ENCODE measurements at places on chromosomes 12 and 14.
A peak's percentile ranks its signal among the peaks of the same experiment; 100 is the strongest.

DNA sequence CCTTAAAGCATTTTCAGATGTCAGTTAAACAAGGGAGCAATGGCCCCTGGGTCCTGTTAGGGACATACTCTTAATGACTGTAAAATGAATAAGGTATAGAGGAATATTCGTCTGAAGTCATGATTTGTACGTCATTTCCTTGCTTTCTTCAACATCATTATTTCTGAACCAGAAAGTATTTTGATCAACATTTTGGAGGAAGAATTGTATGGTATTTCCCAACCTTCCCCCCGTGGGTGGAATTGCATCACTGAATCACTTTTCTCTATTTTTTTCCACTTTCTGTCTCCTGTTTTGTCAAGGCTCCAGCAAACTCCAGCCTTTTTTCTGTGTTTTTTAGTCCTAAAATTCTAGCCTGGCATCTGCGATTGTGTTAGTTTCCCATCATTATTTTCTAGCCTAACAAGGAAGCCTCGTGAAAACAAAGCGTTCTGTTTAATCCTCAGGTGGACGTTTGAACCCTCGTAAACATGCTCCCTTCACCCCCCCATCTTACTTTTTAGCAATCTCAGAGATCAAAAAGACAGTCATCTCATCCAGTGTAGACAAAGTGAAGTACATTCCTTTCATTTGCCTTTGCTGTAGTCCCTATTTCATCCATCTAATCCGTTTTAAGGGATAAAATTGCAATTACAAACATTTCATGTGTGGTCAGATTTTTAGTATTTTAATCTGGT, 62.3 kb downstream of the ETV6 start:
- no peak for DNase-seq

GRCh38 chr14:72780751-72781150, 113.2 kb downstream of the DPF3 start:
- no peak for DNase-seq

DNA sequence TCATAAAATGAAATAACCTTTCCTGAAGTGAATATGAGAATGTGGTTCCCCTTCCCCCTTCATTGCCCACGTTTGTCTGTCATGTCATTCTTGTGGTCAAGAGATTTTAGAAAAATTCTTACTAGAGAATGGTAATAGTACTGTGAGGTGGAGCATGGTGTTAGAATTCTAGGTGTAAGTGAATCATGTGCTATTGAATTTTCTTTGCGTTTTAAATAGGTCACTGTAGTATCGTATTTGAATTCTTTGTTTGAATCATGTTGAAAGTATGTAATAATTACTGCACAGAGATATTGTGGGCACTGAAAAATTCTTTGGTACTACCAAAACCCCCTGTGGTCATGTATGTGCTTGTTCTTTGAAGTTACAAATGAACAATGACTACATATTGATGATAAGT, 49.9 kb downstream of the FUT8 start:
- no peak for DNase-seq

- DNase-seq = no peak
Observed at GRCh38 chr12:59847127-59847526, 251.3 kb downstream of the SLC16A7 start.

DNA sequence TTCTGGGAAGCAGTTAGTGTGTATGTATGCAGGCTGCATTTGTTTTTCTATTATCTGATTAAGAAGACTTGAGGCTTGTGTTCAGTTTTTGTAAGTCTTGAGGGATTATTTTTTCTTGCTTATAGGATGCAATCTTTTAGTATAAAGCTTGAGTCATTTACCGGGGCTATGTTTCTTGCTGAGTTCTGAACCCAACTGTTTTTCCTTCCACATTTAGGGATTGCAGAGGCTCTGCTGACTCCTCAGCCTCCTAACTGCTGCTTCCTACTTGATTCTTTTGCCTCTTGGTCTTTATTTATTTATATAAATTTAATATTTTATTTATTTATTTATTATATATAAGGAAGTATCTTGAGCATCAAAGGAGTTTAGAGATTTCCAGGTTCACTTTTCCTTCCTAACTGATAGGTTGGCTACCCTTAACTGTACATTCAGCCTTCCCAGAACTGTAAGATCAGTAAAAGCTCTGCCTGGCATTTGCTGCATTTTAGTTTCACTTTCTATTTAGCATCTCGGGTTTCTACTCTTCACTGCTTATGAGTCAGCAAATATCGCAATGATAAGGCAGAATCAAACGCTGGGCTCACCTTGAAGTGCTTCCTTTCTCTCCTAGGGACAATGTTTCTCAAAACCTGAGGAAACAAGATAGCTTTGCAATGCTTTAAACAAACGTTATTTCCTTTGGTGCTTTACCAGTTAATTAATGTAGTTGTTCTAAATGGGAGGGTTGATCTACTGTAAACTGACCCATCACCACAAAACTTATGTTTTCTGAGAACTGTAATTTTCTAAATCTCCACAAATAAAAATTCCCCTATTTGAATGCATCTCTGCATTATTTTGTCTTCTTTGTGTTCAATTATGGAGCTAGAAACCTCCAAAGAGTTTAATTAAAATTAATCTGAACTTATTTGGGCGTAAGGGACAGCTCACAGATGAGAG, 1183.7 kb upstream of the TMEM132C start:
- DNase-seq = peak; percentile 61

GRCh38 chr12:2297658-2298057, 244.9 kb downstream of the CACNA1C start:
- DNase-seq = no peak

DNA sequence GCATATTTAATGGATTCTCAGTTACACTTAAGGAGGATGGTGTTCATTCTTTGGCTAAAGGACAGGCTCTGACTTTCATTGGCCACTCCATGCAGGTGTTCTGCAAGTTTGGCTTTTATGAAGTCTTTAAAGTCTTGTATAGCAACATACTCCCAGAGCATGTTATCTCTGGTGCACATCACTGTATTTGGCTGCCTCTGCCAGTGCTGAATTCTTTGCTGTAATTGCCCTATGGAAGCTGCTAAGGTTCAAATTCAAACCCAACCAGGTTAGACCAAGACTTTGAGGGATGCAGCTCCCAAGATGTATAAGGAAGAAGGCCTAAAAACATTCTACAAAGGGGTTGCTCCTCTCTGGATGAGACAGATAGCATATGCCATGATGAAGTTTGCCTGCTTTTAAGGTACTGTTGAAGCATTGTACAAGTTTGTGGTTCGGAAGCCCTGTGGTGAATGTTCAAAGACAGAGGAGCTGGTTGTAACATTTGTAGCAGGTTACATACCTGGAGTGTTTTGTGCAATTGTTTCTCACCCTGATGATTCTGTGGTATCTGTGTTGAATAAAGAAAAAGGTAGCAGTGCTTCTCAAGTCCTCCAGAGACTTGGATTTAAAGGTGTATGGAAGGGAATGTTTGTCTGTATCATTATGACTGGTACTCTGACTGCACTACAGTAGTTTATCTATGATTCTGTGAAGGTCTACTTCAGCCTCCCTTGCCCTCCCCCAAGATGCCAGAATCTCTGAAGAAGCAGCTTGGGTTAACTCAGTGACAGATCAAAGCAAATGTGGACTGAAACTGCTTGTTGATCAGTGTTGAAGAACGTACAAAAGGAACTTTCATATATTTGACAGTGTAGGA, 19.4 kb downstream of the TMEM116 start:
- no peak for DNase-seq

GRCh38 chr14:38197001-38197783, 10.5 kb upstream of the SSTR1 start:
- peak; percentile 23 for DNase-seq

GRCh38 chr12:40253936-40254335, 29.1 kb downstream of the LRRK2 start:
- no peak for DNase-seq

DNA sequence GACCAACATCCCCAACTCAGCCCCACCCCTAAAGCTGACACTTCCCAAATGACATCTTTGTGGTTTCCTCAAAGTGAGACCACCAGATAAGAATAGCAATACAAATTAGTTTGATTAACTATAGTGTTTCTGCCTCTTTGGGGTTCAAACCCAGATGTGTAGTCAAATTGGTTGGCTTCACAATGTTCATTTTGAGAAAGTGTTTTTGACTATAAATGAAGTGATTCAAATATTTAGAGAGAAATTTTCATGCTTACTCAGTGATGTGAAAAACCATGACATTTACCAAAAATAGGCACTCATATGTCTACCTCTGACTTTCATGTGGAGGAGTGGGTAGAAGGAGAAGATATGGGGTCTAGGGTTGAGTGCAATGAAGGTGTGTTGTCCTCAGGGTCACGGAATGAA, 218.4 kb downstream of the BCAT1 start:
- no peak for DNase-seq

GRCh38 chr12:52119398-52120254, 40.1 kb downstream of the SMIM41 start:
- peak; percentile 95 for DNase-seq

GRCh38 chr12:113650476-113650875, 178.8 kb upstream of the LHX5 start:
- DNase-seq = no peak

- no peak for DNase-seq
Observed at GRCh38 chr14:49961270-49962222, 68.7 kb downstream of the ARF6 start.

DNA sequence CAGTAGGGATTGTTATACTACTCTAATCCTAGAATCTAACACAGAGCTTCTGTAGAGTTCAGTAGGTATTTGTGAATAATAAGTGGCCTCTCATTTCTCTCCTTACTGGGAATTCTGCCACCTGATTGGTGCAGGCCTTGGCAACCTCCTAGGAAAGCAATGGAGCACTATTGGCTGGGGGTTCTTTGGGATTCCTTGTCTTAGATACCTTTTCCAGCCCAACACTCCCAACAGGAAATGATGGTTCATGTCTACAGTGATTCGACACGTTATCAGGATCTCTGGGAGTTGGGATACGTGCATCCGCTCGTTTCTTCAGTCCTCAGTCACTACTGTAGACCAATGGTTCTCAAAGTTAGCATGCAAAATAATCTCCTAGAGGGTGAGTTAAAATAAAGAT, 67.4 kb downstream of the ELK3 start:
- DNase-seq = no peak

DNA sequence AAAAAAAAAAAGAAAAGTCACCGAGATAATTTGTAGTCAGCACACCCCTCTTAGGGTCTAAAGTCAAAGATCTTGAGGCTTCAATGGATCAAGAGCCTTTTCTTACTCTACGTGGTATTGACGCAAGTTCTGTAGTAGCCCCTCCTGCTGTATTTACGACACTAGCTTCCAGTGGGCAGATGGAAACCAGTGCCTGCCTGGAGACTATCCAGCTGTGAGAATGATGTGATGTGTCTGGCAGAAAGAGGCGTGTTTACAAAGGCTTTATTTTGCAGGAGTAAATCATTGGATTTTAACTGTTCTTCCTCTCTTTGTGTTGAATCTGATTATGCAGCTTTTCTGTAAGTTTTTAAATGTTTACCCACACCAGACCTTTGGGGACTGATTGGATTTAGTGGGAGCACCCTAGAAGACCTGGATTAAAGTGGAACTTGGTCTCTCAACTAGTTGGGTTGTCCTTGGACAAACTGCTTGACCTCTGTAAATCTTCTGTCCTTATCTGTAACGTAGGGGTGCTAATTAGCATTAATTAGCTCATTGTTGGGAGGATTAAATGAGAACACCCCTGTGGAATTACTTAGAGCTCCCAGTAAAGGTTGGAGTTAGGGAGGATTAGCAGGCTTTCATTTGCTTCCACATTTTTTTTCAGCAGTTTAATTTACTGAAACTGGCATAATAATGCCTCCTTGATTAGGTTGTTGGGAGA, 72.4 kb downstream of the RASSF3 start:
- peak; percentile 56 for DNase-seq

GRCh38 chr12:110846615-110847566, at the start of gene CCDC63:
CCDC63 (plus strand) TSS chr12:110846987; CDS start chr12:110852955, 5,968 bp downstream.
- peak; percentile 87 for DNase-seq

DNA sequence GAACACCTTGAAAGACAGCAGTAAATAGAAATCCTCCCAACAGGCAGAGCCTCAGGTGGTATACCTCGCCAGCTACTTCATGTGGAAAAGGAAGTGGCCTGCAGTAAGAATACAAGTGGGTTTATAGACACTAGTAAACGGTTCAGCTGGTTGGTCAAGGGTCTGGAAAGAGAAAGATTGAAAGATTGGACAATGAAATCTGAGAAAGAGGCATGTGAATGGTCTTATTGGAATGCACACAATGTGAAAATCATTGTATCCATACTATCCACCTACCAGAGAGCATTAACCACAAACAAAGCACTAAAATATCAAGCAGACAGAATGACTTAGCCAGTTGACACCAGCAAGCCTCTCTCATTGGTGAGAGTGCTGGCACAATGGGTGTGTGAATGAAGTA, 98.2 kb downstream of the SSPN start:
- no peak for DNase-seq

DNA sequence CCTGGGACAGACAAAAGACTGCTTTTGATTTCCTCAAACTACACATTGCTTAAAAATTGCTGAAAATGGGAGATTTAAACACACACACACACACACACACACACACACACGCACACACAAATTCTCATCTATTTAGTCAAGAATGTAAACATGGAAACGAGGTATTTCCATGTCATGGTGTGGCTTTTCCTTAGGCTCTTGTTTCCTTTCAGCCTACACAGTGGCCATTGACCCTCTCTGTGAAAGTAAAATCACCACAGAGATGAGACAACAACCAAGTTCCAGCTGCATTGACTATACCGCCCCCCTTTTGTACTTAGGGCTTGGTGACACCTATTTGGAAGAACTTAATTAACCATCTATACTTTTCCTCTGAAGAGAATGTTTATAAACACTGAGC, 41.9 kb downstream of the TTC8 start:
- peak; percentile 27 for DNase-seq

DNA sequence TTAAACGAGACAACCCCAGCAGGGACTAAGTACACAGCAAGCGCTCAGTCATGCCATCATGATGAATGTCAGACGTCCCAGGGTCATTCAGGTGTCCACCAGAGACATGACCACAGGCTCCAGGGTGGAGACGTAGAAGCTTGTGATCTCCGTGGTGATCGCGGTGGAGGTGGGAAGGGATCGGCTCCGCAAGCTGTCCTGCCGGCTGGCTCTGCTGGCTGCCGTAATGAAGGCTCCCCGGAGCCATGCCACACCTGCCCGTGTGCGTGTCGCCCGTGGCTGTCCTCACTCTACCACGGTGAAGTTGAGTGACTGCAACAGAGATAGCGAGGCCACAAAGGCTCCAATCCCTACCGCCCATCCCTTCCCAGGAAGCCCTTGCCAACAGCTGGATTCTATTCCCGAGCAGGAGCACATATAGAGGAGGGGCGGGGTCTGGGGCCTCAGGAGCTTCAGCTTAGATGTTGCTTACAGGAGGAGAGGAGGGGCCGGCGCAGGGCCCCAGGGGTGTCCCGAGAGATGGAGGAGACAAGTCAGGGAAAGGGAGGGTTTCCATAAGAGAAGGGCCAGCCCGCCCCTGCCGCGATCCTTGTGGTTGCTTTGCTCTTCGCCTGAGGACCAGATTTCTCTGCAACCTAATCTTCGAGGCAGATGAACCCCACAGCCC, 332.6 kb upstream of the SFSWAP start:
- no peak for DNase-seq

DNA sequence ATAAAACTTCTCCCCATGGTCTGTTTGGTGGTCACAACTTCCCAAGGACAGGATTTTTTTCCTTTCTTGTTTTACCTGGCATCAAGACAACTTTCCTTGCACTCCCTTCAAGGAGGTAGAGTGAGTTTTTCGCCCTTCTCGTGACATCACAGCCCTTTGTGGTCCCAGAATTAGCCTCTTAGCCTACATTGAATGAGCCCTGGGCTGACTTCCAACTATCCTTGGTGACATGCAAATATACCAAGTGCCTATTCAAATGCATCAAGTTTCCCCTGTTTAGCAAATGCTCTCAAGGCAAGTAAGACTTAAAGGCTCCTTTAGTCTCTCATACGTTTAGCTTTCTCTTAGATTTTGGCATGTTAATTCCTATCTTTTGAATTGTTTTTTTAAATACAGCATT, 36.6 kb downstream of the TC2N start:
- peak; percentile 85 for DNase-seq

GRCh38 chr14:77105145-77105939, 7.3 kb downstream of the CIPC start:
- peak; percentile 56 for DNase-seq

All from GM23338 (cell line).